ENCODE measurements at places on chromosomes 3 and 15.

- peak; percentile 9 for DNase-seq
Observed at GRCh38 chr3:143849854-143850549, 1.7 kb upstream of the SLC9A9 start.

DNA sequence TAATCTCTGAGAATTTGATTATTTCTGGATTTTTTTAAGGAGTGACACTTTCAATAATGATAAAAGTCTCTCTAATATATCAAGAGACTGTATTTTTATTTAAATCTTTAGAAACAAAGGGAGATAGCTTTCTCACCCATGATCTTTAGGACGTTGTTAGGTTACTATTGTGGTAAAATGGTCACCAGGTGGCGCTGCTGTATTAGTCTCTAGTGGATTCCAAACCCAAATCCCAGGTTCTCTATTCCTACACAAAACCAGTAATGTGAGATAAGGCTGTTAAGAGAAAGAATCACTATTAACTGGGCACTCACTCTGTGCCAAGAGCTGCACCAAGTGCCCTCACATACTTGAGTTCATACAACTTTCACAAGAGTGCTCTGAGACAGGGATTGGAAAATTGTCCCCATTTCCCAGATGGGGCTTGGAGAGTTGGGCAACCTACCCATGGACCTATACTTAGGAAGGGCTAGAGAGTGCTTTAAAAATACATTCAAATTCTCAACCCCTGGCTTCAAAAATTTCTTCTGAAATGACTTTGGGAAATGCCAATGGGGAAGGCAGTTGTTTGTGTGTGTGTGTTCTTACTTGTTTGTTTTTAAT lies 593.4 kb upstream of the TGFBR2 start:
- no peak for DNase-seq

- no peak for DNase-seq
Observed at GRCh38 chr3:71785532-71786216, 726 bp upstream of the PROK2 start.

DNA sequence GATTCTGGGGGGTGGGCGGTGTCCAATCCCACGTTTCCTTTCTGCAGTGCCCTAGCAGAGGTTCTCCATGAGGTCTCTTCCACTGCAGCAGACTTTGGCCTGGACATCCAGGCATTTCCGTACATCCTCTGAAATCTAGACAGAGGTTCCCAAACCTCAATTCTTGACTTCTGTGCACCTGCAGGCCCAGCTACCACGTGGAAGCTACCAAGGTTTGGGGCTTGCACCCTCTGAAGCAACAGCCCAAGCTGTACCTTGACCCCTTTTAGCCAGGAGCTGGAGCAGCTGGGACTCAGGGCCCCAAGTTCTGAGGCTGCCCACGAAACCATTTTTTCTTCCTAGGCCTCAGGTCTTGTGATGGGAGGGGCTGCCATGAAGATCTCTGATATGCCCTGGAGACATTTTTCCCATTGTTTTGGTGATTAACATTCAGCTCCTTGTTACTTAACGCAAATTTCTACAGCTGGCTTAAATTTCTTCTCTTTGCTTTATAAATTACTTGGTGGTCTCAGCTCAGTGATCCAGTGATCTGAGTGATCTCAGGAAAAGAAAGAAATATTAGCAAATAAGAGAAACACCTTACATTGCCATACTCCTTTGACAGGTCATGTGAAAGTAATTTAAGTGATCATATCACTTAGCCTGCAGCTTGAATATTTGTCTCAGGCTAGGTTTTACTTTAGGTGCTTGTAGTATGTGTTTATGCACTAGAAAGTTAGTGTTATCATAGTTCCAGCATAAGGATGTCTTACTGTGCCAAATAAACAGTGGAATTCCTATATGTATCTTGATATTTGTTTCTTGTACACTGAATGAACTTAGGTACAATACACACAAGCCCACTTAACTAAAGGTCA lies 3.0 kb downstream of the SNAP23 start:
- DNase-seq = no peak

DNA sequence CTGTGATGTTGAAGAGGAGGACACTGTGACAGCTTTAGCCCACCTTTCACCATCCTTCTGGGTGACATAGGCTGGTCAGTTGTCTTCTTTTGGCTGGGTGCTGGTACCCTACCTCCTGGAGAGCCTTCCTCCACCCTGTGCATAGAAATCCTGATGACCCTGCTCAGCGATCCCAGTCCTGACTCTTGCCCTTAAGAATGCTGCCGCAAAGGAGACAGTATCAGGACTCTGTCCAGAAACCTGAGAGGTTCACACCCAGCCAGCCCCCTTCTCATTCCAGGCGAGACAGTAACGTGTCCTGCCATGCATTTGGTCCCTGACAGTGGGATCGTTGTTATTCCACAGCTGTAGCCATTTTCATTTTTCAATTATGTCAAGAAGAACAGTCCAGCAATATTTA lies 312.8 kb upstream of the CHRM5 start:
- DNase-seq = no peak

- DNase-seq = peak; percentile 20
Observed at GRCh38 chr15:89203705-89204273, 17.6 kb downstream of the RLBP1 start.

- peak; percentile 4 for DNase-seq
Observed at GRCh38 chr3:8629151-8630021, 15.2 kb downstream of the SSUH2 start.

All from central memory CD4-positive, alpha-beta T cell (primary cell).